ENCODE measurements at places on chromosomes 2 and 18.

DNA sequence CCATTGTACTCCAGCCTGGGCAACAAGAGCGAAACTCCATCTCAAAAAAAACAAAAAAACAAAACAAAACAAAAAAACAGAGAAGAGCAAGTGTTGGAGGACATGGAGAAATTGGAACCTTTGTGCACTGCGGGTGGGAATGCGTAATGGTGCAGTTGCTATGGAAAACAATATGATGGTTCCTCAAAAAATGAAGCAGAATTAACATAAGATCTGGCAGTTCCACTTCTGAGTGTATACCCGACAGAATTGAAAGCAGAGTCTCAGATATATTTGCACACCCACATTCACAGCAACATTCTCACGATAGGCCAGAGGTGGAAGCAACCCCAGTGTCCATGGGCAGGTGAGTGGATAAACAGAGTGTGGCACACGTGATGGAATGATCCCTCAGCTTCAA lies 11.0 kb upstream of the RALB start:
- no peak for DNase-seq

GRCh38 chr2:160401895-160402294 lies 91.7 kb downstream of the RBMS1 start:
- no peak for DNase-seq

DNA sequence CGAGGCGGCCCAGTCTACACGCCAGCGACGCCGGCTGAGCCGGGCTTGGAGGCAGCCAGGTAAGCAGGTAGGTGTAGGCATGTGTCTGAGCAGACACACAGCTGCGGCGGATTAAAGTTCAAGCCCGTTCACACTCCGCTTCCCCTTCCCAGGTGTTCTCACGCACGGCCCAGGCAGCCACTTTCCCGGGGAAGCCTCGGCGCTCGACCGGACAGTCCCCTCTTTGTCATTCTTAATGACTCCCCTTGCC lies 367 bp downstream of the TGFA start:
- DNase-seq, result no peak

GRCh38 chr18:35646449-35646848 lies 64.9 kb downstream of the GALNT1 start:
- DNase-seq, result no peak

DNA sequence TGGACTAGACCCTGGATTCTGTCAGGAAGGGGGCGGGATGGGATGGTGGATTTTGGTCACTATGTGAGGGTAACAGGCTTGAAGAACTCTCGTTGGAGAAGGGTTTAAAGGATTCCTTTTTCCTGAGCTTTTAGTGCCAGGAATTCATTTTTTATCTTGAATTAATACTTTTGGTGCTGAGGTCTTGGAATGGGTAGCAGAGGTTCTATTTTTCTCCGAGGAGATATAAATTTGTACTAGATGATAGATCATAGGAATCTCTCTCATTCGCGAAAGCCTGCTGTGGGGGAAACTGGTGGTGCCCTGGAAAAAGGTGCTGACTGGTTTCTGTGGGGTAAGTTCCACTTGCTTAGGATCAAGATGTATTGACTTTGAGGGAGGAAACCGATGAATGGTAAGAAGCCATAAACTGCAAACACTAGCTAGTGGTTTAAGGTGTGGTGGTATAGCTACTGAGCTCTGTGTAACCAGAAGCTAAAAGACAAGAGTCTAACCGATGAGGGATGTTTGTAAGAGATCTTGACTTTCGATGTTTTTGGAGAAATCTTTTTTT lies 706 bp downstream of the AGPS start:
- no peak for DNase-seq

DNA sequence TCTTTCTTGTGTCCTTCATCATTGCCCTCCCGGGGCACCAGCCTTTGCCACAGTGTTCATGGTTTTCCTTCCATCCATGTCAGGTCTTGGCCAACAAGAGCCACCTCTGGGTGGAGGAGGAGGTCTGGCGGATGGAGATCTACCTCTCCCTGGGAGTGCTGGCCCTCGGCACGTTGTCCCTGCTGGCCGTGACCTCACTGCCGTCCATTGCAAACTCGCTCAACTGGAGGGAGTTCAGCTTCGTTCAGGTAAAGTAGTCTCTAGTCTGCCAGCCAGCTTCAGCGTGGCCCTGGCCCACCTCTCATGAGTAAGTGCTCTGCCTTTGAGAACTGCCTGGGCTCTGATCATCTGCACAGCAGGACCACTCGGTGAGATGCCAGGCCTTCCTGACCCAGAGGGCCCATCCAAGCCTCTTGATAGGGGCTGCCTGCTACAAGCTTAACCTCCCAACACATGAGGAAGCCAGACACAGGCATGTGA lies 31.0 kb downstream of the STEAP3 start:
- no peak for DNase-seq

Measured in AG10803 (cell line).